ENCODE measurements at places on chromosomes 16 and 17. TPM values are rescaled to one million over a fixed set of nuclear protein-coding genes. Genes with fewer than 3 reads are reported as not detected.
A peak's percentile ranks its signal among the peaks of the same experiment; 100 is the strongest.

KRT17 gene
- not detected for polyA plus RNA-seq

- DNase-seq: peak; percentile 66
These were observed at the start of gene USH1G for GRCh38 chr17:74922694-74923537. USH1G (minus strand) TSS chr17:74923255; CDS start chr17:74923073, 182 bp downstream.

GRCh38 chr16:75477680-75478473 lies 13.4 kb upstream of the TMEM170A start:
- DNase-seq: no peak

GUCY2D gene
- polyA plus RNA-seq: not detected

- no peak for DNase-seq
These were observed 123.0 kb upstream of the GNAO1 start for GRCh38 chr16:56068314-56068713.

GRCh38 chr16:25066426-25066746 lies 45.2 kb upstream of the LCMT1 start:
- DNase-seq: peak; percentile 17

All from K562 (cell line).